ENCODE measurements at places on chromosomes 1 and 21.
A peak's percentile ranks its signal among the peaks of the same experiment; 100 is the strongest.

GRCh38 chr1:67713057-67713846, 28.3 kb downstream of the GADD45A start:
- no peaks in the 10 kb centered on the region for H3K36me3 ChIP-seq
- H3K4me3 ChIP-seq = no peak overlapping the region
- H3K4me1 ChIP-seq = no peaks in the 10 kb centered on the region
- H3K27me3 ChIP-seq = no peaks in the 10 kb centered on the region
- no peak for DNase-seq

DNA sequence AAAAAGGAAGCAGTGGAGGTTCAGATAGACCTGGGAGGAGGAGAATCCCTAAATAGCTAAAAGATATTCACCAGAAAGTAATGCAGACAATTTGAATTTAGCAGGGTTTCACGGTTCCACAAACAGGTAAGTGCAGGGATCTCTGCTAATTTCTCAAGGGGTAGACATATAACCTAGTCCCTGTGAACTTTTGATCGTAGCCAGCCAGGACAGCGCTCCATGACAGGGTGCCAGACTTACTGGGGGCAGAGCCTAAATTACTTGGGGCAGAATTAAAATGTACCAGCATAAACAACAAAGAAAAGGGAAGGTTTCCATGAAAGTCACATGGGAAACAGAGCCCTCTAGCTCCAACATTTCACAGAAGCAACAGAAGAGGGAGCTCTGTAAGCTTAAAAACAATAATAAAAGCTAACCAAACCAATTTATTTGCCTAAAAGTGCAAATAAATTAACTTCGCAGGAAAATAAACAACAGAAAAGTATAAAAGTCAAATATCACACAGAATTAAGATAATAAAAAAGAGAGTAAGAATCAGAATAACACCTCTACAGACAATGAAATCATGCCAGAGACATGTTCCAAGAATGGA, 198.3 kb downstream of the DUSP10 start:
- H3K4me1 ChIP-seq = no peaks in the 10 kb centered on the region
- H3K4me3 ChIP-seq = no peak overlapping the region
- H3K27ac ChIP-seq = no peak overlapping the region
- peaks cover 14% of the 10 kb centered on the region for H3K27me3 ChIP-seq
- no peak for DNase-seq

GRCh38 chr21:46500224-46500861, 41.7 kb downstream of the DIP2A start:
- H3K36me3 ChIP-seq = peaks cover 8% of the 10 kb centered on the region
- DNase-seq = no peak
- peak overlapping the region; percentile 52 for H3K27ac ChIP-seq
- no peak overlapping the region for H3K4me3 ChIP-seq
- peaks cover 15% of the 10 kb centered on the region for H3K4me1 ChIP-seq

GRCh38 chr1:44568128-44568900, 106.0 kb downstream of the TMEM53 start:
- DNase-seq = no peak
- no peaks in the 10 kb centered on the region for H3K36me3 ChIP-seq
- no peak overlapping the region for H3K27ac ChIP-seq
- H3K4me1 ChIP-seq = no peaks in the 10 kb centered on the region
- H3K27me3 ChIP-seq = peaks cover 6% of the 10 kb centered on the region

DNA sequence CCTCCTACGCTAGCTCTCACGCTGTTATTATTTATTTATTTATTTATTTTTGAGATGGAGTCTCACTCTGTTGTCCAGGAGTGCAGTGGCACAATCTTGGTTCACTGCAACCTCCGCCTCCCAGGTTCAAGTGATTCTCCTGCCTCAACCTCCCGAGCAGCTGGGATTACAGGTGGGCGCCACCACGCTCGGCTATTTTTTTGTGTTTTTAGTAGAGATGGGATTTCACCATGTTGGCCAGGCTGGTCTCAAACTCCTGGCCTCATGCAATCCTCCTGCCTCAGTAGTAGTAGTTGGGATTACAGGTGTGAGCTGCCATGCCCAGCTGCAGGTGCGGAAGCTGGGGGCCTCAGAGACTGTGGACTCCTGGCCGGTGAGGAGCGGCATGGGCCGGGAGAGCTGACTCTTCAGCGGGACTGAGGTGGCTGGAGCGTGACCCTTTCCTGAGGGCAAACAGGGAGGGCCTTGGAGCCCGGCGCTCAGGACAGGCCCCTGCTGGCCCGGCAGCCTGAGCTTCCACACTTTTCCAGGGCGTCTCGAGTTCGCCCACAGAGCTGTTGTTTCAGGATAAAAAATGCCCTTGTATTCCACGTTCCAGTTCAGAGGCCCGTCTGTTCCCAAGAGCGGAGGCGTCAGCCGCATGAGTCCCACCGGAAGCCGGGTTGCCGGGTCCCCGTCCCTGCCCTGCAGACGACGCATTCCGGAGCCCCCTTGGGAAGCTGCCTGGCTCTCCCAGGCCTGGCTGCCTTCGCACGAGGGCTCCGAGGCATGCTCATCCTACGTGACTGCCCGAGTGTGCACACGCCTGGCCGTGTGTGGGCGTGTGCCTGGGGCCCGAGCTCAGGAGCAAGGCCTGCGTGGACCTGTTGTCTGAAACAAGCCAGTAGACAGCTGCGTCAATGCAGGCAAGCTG, 126.2 kb downstream of the SIK1 start:
- H3K4me1 ChIP-seq = no peaks in the 10 kb centered on the region
- H3K27ac ChIP-seq = no peak overlapping the region
- no peak for DNase-seq

GRCh38 chr1:231871471-231871870, 244.9 kb downstream of the DISC1 start:
- no peaks in the 10 kb centered on the region for H3K36me3 ChIP-seq
- H3K4me1 ChIP-seq = peaks cover 29% of the 10 kb centered on the region
- H3K4me3 ChIP-seq = peak overlapping the region; percentile 8
- no peak for DNase-seq

DNA sequence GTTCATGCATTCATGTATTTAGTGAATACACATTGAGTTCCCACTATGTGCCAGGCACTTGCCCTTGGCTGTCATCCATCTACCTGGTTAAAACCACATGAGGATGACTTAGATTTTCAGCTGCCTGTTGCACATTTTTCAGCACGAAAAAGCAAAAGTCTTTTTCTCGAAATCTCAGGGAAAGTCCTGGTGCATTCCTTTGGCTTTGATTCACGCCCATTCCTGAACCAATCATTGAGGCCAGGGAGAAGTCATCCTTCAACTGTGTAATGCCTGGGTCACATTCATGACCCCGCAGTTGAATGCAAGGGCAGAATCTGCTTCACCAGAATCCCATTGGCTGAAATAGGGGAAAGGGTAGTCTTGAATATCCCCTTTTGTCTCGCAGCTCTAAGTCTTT, 84.4 kb downstream of the RNF220 start:
- no peak overlapping the region for H3K4me3 ChIP-seq
- no peak for DNase-seq
- peaks cover 5% of the 10 kb centered on the region for H3K27me3 ChIP-seq
- H3K27ac ChIP-seq = no peak overlapping the region
- no peaks in the 10 kb centered on the region for H3K4me1 ChIP-seq
- peaks cover 3% of the 10 kb centered on the region for H3K36me3 ChIP-seq

DNA sequence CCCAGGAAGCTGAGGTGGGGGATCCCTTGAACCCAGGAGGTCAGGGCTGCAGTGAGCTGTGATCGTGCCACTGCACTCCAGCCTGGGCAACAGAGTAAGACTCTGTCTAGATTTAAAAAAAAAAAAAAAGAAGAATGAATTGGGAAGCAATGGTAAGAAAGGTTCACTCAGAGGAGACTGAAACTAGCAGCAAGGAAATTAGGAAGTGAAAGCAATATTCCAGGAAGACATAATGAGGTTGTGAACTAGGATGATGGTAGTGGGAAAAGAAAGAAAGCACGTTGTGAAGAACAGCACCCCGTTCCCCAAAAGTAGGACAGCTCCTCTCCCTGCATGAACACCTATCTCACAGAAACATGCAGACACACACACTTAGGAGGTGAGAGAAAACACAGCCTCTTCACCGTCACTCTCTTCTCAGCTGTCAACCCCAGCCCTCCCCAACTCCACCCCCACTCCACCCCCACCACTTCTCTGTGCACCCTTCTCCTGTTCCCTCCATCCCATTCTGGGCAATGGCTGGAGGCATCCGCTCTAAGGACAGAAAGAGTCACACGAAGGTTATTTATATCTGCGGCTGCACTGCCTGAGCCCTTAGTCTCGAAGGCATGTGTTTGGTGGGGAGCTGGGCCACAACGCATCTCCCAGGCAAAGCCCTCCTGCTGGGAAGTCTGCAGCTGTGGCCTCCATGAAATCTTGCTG, 101.8 kb upstream of the LPGAT1 start:
- peaks cover 14% of the 10 kb centered on the region for H3K27me3 ChIP-seq
- no peak overlapping the region for H3K4me3 ChIP-seq
- H3K27ac ChIP-seq = no peak overlapping the region
- DNase-seq = no peak

DNA sequence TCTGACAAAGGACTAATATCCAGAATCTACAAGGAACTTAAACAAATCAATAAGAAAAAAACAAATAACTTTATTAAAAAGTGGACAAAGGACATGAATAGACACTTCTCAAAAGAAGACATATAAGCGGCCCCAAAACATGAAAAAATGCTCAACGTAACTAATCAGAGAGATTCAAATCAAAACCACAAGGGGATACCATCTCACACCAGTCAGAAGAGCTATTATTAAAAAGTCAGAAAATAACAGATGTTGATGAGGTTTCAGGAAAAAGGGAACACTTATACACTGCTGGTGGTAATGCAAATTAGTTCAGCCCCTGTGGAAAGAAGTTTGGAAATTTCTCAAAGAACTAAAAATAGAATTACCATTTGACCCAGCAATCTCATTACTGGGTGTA, 102.2 kb downstream of the COL24A1 start:
- H3K4me1 ChIP-seq = no peaks in the 10 kb centered on the region
- H3K4me3 ChIP-seq = no peak overlapping the region
- H3K36me3 ChIP-seq = no peaks in the 10 kb centered on the region
- no peak for DNase-seq
- no peaks in the 10 kb centered on the region for H3K27me3 ChIP-seq

DNA sequence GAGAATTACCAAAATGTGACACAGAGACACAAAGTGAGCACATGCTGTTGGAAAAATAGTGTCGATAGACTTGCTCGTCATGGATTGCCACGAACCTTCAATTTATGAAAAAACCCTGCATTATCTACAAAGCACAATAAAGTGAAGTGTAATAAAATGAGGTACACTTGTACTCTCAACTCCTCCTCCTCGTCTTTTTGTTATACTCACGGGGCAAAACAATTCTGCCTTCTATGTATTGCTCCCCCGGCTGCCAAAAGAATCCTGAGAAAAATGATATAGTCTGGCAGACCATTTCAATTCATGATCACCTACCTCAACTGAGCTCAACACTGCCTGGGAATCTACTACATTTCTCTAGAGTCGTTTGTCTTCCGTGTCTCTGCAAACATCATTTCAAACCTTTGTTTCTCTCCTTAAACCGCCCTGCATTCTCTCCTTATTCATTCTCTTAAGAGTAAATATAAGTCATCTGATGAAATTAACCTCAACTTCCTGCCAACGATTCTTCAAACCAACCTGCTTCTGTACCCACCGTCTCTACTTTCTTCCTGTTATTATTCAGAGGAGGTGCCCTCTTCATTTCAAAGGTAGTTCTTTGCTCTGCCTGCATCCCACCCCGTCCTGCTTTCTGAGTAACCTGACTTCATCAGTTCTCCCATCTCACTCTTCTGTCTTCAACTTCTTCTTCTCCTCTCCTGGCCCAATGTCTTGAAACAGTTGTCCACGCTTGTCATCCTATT, 12.9 kb upstream of the IL19 start:
- H3K27ac ChIP-seq = no peak overlapping the region
- H3K36me3 ChIP-seq = no peaks in the 10 kb centered on the region
- no peaks in the 10 kb centered on the region for H3K27me3 ChIP-seq
- DNase-seq = peak; percentile 49
- H3K4me3 ChIP-seq = no peak overlapping the region

GRCh38 chr1:1591452-1591851, 8.5 kb downstream of the FNDC10 start:
- no peaks in the 10 kb centered on the region for H3K36me3 ChIP-seq
- H3K4me1 ChIP-seq = no peaks in the 10 kb centered on the region
- no peaks in the 10 kb centered on the region for H3K27me3 ChIP-seq
- no peak for DNase-seq

- peak; percentile 37 for DNase-seq
- H3K4me1 ChIP-seq = peaks cover 50% of the 10 kb centered on the region
- peak overlapping the region; percentile 73 for H3K4me3 ChIP-seq
- H3K27me3 ChIP-seq = no peaks in the 10 kb centered on the region
- H3K27ac ChIP-seq = peak overlapping the region; percentile 69
Measured at GRCh38 chr1:111516005-111516535, 12.6 kb upstream of the ADORA3 start.

GRCh38 chr21:16580661-16581060, 850.9 kb downstream of the USP25 start:
- H3K27ac ChIP-seq = no peak overlapping the region
- H3K36me3 ChIP-seq = no peaks in the 10 kb centered on the region
- no peaks in the 10 kb centered on the region for H3K4me1 ChIP-seq

DNA sequence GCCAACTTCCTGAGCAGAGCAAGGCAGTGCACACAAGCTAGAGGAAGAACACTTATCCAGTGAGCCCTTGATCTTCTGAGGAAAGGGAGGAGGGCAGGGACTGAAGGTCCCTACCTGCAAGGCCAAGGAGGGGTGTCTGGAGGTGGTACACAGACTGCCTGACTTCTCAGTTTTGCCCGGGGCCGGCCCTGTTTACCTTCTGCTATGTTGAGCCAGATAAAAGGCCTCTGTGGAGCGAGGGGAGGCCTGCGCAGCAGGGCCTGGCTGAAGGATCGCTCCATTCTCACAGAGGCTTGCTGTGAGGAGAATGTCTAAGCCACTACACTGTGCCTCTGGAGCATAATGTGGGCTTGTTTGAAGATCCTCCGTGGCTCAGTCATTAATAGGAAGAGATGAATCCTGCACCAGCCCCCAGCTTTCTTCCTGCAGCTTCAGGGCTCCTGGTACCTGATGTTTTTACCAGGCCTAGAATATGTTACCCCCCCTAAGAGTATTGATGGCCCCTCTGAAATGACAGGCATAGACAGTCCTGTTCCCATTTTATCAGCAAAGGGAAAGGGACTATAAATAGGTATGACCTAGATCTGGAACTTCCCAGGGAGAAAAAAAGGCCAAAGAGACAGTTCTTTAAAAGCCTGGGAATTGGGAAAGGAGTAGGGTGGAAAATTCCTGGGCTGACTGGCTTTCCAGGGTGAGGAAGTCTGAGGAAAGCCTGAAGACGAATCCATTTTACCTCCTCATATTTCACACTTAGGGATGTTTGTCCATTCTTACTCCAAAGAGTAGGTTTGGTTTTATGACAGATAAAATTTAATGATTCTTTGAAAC, 4.7 kb downstream of the POGK start:
- H3K4me1 ChIP-seq = peaks cover 69% of the 10 kb centered on the region
- DNase-seq = no peak
- no peaks in the 10 kb centered on the region for H3K27me3 ChIP-seq
- peaks cover 20% of the 10 kb centered on the region for H3K36me3 ChIP-seq

Data from activated T-cell treated with anti-CD3 and anti-CD28 coated beads, Interleukin-2, amount 50 U/mL, for 72 hours (primary cell).